ELR (cell line): ENCODE measurements at places on chromosomes 16 and 17.
A peak's percentile ranks its signal among the peaks of the same experiment; 100 is the strongest.

DNA sequence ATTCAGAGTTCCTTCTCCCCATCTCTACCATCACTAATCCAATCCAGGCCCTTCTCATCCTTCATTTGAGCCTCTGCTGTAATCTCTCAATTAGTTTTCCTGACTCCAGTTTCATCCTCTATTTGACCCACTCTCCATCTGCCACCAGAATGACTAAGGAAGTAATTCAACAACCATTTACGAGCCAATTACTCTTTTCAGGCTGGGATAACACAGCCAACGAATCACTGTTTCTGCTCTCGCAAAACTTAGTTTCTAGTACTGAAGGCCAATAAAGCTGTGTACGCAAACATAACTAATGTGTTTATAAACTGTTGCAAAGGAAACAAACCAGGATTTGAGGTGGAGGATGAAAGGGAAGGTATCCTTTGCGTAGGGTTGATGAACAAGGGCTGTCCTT is 53.7 kb downstream of the MAP2K6 start:
- DNase-seq, result no peak

DNA sequence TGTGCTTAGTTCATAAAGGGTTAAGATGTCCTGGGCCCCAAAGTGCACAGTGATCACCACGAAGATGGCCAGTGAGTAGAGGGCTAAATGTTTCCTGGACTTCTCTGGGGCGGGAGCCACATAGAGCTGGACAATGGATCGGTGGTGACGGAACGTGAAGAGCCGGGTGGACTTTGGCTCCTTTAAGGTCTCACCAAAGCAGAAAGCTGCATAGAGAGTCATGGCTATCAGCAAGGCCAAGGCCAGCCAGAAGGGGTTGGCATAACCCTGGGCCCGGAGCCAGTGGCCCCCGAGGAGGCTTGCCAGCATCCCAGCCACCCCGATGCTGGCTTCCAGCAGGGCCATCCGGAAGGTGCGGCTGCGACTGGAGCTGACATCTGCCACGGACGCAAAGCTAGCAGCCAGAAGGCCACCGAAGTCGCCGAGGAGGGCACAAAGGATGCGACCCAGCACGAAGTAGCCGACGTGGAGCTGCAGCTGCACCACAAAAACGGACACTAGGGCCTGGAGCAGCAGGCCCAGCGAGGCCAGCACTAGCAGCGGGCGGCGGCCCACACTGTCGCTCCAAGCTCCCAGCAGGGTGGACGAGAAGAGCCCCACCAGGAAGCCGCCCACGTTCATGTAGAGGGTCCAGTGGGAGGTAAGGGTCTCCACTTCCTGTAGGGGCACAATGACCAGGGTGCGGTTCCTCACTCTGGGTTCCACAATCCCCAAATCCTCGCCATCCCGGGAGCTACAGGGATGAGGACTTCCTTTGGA is 1.0 kb downstream of the SLC46A1 start:
- DNase-seq, result no peak

DNA sequence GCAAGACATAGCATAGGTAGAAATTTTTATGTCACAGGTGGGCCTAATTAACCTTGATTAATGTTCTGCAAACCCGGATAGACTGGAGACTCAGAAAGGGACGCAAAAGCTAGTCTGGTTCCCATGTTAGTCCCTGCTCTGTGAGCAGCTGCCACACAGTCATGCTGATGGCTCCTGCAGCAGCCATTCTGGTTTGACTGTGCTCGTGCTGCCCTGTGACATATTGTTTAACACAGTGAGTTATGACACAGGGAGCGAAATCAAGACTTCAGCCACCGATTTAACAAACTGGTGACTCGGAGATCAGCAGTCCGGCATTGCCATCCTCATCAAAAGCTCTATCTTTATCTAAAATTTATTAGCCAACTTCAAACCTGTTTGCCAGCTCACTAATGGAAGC is 169.8 kb downstream of the WWOX start:
- DNase-seq, result no peak

DNA sequence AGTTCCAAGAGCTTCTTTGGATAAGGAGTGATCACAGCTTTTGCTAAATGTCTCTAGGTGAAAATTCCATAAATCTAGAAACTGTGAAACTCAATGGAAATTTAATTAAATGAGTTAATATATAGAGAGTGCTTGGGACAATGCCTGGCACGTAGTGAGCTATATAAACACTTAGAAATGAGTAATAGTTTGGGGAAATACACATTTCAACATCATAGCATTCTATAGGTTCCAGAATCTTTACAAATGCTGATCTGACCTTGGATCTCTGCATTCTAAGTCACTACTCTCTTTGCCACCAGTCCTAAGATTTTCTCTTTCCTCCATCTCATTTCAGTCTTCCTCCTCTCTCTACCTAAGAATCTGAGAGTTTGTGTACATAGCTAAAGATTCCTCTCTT is 175.6 kb downstream of the SOX9 start:
- DNase-seq, result peak; percentile 70

DNA sequence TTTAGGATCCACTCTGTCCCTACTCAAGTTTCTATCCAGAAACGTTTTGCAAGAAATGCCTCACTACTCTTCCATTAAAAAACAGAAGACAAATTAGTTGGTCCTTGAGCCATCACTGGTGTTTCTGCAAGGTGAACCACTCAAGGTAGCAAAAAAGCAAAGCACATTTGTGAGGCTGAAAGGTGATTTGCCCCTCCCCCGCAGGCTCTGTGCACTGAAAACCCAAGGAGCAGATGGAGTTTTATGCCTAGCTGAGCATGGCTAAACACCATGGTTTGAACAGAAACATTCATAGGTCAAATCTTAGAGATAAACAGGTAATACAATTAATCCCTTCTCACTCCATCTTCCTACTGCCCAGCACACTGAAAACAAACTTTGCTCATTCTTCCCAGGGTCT is 538.2 kb upstream of the CDH5 start:
- DNase-seq, result no peak

DNA sequence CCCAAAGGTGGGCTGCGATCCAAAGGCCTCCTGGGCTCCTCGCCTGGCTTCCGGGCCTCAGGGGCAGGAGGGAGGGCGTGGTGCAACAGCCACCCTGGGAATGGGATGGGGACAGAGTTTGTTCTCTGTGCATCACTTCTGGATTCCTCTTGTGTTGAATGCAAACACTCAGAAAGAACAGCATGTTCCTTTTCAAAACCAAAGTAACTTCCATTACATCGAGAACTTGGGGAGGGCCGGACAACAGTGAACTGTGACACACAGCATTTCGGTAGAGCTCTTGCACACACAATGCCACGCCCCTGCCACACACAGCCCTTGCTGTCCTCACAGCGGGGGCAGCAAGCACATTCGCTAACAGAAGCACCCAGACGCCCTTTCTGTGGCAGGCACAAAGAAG is 36.1 kb upstream of the FASN start:
- DNase-seq, result no peak

GRCh38 chr16:1958715-1959268 is 546 bp upstream of the NDUFB10 start:
- DNase-seq, result no peak

GRCh38 chr17:8220783-8221662 is 10.6 kb upstream of the AURKB start:
- DNase-seq, result peak; percentile 96

- DNase-seq, result no peak
Observed at GRCh38 chr16:11355862-11356261, 10.6 kb downstream of the RMI2 start.
